C1 segment of cervical spinal cord (tissue), 14 donors: ENCODE measurements at places on chromosomes 11 and 22.

DNA sequence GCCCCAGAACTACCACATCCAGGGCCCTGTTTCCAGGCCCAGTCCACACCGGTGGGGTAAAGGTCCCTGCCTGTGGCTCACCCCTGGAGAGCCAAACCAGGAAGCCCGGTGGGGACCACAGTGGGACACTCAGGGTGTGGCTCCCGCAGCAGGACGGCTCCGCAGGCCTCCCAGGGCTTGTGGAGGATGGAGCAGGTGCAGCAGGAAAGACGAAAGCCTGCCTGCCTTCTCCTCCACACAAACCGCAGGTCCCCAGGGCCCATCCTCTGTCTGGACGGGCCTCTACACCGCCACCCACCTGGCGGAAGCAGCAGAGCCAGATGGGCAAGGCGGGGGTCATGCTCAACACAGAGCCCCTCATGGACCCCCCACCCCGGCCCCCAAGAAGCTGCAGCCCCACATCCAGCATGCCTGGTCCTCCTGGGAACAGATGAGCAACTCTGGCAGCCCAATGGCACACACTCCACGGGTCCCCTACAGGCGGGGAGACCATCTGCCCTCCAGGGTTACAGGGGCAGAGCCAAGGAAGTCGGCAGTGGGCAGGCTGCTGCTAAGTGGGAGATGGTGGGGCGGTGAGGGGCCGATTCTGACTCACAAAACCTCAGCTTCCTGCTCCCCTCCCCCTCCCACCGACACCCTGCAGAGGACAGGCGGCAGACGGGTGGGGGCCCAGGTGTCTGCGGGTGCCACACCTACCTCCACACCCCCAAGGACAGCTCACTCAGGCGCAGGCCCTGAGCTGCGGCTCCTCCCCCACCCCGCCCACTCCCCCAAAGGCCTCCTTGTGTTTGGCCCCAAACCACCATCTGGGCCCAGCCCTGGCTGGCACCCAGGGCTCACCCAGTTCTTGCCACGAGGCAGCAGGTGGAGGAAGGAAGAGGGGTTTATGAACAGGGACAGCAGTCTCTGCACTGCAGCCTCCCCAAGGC, 5.2 kb downstream of the SBF1 start:
- DNase-seq = no peak

- DNase-seq = no peak
Measured at GRCh38 chr11:87212891-87213290, 175.2 kb downstream of the TMEM135 start.

- no peak for DNase-seq
Measured at GRCh38 chr11:12158909-12159308, 48.5 kb downstream of the MICAL2 start.

GRCh38 chr22:35209203-35209602, 48.1 kb upstream of the HMGXB4 start:
- DNase-seq = no peak

- DNase-seq = no peak
Measured at GRCh38 chr22:30216710-30217109, 29.8 kb downstream of the LIF start.

DNA sequence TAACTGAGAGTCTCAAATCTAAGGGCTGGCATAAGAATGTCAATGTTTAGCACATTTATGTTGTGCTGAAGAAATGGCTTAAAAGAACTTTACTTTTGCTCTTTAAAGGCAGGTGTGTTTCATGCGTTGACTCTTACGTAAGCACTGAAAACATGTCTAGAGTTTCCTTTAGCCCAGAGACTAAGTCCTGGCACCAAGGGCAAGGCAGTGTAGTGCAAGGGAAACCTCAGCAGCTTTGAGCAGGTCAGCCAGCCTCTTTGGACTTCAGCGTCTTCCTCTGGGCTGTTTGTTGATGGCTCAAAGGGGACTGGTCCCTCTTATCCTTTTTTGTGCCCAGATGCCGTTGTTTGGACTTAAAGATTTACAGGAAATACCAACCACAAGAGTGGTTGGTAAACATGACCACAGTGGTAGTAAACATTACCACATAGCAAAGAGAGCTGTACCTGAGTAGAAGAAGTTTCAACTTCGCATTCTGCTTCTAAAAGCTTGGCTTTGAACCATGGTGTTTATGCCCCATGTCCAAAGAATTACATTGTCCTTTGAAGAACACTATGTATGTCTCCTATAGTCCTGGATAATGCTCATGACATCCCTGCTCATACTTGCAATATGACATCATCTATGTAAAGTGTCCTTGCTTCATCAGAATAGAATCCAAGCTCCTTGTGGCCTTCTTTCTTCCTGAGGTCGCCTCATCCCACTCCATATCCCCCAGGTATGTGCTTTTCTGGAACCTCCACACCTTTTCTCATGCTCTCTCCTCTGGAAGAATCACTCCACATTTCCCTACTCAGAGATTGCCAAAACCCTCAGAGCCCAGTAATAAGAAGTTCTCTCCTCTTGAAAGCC, 23.5 kb downstream of the TENM4 start:
- DNase-seq = no peak

GRCh38 chr22:32802237-32802765, 796 bp downstream of the TIMP3 start:
- DNase-seq = no peak

GRCh38 chr11:65132988-65133700, 1.2 kb downstream of the SYVN1 start:
- DNase-seq = no peak

DNA sequence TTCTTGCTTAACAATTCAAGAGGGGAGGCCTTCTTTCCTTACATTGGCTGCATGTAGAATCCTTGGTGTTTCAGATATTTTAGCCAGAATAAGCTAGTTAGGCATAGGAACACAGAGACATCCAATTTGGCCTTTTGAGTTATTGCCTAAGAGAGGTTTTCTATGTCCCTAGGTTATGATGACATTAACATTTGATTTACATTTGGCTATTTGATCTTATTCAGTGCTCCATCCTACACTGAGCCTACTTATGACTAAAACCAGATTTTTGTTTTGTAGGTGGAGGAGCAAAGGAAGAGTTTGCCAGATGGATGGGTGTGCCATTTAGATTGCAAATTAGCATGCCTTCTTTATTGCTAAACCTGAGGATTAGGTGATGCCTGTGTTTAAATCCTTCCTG, 11.1 kb upstream of the SLC37A2 start:
- DNase-seq = no peak

- DNase-seq = no peak
Measured at GRCh38 chr11:57511741-57512430, 3.6 kb downstream of the SLC43A1 start.

DNA sequence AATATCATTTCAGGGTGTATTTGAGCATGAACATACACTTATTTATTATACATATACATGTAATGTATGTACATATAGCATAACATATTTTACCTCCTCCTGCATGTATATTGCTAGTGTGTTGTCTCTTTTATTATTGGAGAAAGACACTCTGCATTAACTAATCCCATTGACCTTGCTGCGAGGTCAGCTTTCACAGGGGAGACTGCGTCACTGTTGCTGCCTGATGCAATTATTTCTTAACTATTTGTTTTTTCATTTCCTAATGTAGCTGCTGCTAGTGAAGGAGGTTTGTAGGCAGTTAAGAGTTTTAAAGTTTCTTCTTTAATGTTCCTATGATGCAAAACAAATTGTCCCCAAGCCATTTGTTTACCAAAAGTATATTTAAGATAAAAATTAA, 185.4 kb upstream of the CNTN5 start:
- no peak for DNase-seq

DNA sequence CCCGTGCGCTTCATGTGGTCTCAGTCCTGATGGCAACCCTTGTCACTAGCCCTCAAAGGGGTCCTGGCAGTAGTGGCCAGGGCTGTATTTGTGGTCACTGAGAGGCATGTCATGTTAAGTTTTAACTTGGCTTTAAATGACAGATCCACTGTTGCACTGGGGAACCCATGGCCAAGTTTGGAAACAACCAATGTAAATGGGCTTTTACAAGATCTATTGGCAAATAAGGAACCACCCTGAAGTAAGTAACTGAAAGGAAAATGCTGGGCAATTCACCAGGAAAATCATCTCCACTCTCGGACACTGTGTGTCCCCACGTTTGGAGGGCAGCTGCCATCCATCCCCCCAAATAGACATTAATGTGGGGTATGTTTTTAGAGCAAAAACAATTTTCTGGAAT, 8.4 kb downstream of the YPEL1 start:
- DNase-seq = no peak

- peak; percentile 36 for DNase-seq
Measured at GRCh38 chr22:41966607-41967240, 2.5 kb upstream of the SEPTIN3 start.

DNA sequence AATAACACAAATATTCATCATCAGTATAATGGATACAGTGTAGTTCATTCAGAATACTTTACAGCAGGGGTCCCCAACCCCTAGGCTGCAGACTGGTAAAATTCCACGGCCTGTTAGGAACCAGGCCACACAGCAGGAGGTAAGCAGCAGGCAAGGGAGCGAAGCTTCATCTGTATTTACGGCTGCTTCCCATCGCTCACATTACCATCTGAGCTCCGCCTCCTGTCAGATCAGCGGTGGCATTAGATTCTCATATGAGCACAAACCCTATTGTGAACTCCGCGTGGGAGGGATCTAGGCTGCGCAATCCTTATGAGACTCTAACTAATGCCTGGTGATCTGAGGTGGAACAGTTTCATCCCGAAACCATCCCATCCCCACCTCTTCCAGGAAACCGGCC, 125.1 kb downstream of the SERGEF start:
- DNase-seq = no peak

DNA sequence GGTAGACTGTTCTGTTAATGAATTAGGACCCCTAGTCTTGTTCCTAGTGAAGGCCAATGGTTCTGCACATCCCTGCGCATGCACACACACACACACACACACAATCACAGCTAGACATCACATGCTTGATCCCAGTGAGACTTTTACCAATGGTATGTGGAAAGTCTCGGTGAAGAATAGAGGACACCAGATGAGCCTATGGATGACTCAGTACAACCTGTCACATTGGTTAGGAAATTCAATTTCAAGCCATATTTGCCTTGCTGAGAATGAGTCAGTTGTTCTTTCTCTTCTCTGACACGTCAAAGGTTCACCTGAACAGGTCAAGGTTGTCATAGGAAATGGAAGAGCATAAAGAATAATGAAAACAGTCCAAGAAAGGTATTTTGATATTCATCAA, 122.0 kb downstream of the SLC17A6 start:
- DNase-seq = no peak

- peak; percentile 61 for DNase-seq
Measured at GRCh38 chr11:67584205-67584880, 731 bp downstream of the GSTP1 start.

DNA sequence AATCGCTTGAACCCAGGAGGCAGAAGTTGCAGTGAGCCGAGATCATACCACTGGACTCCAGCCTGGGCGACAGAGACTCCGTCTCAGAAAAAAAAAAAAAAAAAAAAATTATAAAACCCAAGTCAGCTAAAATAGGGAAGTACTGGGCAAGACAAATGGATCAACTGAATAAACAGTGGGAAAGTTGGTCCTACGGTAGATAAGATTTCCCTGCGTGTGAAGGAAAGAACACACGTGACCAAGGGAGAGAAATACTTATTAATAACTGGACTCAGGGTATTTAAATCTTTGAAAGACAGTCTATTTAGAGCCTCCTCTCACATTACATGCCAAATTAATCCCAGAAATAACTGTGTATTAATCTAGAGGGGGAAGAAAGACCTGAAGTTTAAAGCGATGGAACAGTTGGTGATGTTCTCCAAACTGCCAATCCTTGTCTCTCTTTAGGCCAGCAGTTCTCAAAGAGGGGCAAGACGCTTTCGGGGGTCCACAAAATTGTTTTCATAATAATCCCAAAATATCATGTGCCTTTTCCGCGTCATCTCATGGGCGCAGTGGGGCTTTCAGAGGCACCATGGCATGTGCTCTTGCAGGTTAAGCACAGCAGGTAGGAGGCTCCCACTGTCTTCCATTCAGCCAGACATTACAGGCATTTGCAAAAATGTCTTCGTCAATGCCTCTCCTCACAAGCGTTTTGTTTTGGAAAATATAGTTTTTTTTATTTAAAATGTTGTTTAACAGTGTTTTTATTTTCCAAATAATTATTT, 6.6 kb downstream of the RTL6 start:
- no peak for DNase-seq

GRCh38 chr22:22703715-22704114, 59.3 kb downstream of the GGTLC2 start:
- DNase-seq = no peak

GRCh38 chr11:102139081-102139498, 28.8 kb downstream of the YAP1 start:
- no peak for DNase-seq

- DNase-seq = no peak
Measured at GRCh38 chr11:26344647-26345046, 12.7 kb downstream of the ANO3 start.

DNA sequence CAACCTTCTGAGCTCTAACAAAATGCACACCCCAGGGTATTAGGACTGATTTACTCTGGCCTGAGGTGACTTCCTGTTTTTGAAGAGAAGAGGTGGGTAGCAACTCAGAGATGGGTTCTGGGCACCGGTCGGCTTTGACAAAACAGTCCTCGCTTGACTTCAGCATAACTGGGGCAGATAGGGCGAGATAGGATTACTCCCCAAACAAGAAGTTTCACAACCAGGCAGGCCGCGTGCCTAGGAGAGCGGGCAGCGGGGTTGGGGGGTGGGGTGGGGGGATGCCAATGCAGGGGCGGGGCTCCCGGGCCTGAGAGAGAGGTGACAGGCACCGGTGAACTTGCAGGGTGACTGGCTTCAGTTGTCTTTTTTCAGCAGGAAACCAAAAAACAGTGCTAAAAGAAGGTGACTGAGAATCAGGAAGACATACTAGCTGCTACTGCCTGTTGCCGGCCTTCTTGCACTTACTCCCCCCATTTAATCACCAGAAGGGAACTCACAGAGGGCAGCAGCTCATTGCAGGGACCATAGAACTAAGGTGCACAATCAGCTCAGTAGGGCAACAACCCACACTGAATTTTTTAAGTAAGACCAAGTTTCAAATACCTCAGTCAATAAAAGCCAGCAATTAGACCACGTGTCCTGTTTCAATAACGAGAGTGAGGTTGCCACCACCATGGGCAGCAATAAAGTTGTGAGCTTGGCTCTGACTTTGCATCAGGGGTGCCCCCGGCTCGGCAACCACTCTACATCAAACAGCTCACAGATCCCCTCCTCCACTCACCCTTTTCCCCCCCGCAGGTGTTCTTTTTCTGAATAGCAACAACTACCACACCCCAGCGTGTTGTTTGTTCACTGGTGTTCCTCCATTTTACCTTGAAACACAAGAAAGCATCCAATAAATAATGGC, 37.2 kb upstream of the ETS1 start:
- no peak for DNase-seq

DNA sequence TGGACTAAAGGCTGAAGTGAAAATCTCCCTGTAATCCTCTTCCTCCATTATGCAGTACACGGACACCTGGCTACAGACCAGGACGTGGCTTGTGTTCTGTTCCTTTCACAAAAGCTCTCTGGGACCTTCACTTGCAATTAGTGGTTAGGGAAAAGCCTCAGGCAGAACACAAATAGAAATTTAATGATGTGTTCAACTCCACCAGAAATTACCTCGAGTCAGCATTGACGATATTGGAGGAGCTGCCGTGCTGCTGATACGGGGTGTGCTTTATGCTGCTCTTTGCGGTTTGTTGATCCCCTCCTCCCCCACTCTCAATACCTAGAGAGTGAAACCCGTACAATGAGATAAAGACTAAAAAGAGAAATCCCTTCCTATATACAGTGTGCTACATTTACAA, 48.9 kb downstream of the POLD3 start:
- DNase-seq = no peak

- DNase-seq = no peak
Measured at GRCh38 chr11:117841551-117842031, 17.0 kb upstream of the FXYD2 start.
